ENCODE measurements at places on chromosomes 3 and 15.

DNA sequence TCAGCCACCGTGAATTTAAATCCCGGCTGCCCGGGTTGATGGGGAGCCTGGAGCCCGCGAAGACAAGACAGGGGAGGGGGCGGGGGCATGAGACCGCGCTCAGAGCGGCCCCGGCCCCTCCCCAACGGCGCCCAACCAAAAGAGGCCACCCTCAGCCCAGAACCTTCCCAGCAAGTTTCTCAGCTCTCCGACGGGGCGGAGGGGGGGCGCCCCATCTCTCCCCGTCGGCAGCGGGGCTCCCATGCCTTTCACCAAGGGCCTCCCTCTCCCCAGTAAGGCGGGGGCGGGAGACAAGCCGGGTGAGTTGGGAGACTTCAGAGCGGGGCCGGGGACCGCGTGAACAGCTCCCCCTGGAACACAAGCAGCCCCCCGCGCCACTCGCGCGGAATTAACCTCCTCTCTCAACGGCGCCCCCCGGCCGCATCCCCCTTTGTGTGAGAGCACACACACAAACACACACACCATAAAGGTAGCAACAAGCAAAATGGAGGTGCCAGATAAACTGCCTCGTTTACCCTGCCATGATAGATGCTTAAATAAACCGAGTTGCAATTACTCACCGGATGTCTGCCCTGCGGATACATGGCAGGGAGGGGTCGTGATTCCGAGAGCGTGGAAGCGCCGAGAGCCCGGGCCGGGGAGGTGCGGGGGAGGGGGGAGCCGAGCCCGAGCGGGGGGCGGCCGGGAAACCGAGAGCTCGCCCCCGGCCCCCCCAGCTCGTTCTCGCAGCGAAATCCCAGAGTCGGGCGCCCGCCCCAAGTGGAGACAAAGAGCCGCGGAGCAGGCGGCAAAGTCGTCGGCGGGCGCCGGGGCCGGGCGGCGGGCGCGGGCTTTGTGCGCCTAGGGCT lies 1.3 kb downstream of the TLE3 start:
- peak; percentile 28 for DNase-seq

DNA sequence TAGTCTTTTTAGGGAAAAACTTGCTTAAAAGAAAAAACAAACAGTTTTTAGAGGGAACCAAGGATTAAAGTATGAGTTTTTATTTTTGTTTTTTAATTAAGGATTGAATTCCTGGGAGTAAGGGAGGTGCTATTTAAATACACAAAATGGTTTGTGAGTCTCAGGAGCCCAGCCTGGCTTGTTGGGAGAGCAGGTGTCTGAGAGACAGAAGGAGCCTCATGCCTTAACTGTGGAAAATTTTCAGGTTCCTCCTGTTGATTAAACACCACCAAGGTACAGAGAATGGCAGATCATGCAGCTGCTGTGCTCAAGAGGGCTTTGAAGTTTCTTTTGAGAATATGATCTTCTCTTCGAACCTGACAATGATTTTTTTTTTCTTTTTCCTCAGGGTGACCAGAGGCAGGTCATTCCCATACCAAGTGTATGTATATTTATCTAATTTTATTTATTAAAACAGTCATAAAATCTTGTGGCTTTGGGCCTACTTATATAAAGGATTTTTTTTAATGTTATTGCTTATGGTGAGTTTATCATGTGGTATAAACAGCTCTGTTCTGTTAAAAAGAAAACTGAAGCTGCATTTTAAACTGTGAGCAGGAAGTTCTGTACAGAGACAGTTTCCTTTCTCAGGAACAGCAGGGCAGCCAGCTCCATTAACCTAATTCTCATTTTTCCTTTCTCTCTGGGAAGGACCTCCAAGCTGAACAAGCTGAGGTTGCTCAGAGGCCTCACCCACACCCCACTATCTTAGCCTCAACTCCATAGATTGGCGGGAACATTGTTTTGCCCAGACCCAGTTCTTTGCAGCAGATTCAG lies 33.7 kb upstream of the VILL start:
- DNase-seq = no peak

DNA sequence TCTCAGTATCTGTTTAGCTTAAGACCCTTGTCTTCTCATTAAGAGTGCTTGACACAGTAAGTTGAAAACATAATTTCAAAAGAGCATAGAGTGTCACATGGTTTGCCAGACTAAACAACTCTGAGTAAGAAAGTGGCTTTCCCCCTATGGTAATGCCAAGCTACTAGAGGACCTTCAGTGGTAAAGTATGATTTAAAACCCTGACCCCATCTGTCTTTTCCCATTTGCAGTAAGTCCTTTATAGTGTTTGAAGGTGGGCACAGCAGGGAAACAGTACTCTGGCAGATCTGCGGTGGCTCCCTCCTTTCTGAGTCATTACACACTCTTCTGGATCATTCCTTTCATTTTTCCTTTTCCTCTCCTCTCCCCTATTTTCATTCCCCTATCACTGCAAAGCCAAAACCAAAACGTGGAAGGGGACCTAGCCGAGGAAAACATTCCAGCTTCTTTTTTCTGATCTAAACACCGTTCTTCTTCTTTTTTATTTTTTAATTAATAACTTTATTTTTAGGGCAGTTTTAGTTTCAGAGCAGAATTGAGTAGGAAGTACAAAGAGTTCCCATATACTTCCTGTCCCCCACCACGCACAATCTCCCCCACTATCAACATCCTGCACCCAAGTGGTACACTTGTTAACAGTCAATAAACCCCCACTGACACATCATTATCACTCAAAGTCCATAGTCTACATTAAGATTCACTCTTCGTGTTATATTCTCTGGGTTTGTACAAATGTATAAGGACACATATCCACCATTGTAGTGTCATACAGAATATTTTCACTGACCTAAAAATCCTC lies 74.7 kb downstream of the PPARG start:
- DNase-seq = no peak

DNA sequence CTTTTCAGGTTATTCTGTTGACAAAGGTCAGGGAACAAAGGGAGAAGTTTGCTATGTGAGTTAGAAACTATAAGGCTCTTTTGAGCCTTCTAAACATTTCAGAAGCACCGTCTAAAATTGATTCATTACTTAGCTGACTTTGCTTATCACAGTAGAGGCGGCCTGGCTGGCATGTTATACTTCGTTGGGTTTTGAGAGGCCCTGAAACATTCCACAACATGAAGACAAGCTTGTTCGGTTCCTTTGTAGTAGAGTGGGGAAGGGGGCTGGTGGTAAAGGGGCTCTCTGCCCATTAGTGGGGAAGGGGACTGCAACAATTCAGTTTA lies 23.6 kb downstream of the ZBTB38 start:
- DNase-seq = no peak

DNA sequence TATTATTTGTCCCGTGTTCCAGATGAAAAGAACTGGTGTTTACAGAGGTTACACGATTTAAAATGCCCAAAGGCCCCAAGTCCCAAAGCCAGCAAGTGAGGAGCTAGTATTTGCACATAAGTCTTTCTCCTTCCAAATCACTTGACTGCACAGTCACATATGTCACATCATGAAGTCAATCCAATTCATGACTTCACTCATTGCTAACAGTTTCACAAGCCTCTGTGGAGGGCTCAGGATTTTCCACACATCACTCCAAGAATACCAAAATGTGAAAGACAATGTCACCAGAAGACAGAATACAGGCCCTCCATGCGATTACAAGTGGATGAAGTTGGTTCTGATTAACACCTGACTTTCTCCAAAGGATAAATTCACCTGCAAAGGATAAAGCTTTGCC lies 283.1 kb upstream of the UBE2E2 start:
- DNase-seq = no peak

GRCh38 chr3:112477891-112478290 lies 21.4 kb downstream of the BTLA start:
- no peak for DNase-seq

DNA sequence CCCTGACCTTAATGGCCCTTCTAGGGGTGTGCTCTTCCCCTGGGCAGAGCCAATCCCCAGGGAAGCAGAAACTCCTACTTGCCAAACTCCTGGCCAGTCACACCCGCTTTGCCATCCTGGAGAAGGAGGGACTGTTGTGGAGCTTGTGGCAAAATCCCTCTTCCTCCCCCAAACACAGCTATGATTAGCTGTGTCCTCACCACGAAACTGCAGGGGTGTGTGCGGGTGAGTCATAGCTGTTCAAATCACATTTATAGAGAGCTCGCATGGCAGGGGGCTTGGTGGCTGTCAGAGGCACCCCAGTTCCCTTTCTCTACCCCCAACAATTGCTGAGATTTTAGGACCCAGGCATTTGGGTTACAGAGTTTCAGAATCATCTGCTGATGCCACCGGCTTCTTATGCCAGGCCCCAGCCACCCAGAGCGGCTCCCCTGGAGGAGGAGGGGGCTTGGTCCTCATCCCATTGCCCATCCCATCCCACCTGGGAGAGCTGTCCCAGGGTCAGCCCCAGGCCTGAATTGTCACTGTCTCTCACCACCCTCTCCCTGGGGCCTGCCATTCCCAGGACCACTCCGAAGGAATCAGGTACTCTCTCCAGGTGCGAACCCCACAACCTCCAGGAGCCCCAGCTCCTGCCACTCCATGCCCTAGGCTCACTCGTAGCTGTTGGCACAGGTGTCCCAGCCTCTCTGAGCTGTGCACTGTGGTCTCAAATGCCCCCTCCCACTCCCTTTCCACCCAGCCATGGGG lies 28.8 kb upstream of the MAGEF1 start:
- no peak for DNase-seq

GRCh38 chr15:89423981-89424380 lies 72.4 kb downstream of the RHCG start:
- no peak for DNase-seq

DNA sequence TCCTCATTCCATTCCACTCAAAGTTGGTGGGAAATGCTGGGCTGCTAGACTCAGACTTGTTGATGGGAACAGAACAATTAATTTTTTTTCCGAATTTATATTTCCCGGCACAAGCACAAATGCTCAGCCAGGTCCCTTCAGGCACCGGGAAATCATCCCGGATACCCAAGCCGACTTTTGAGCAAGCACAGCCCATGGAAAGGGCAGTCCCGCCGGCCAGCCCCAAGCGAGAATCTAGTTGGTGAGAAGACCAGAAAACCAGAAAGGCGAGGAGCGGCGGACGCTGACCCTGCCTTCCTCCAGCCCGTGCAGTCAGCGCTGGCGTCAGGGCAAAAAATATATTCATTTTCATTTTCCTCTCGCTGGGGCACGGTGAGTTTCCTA lies 763 bp upstream of the ZIC4 start:
- no peak for DNase-seq

GRCh38 chr3:133301731-133302130 lies 98.1 kb upstream of the BFSP2 start:
- DNase-seq = no peak

DNA sequence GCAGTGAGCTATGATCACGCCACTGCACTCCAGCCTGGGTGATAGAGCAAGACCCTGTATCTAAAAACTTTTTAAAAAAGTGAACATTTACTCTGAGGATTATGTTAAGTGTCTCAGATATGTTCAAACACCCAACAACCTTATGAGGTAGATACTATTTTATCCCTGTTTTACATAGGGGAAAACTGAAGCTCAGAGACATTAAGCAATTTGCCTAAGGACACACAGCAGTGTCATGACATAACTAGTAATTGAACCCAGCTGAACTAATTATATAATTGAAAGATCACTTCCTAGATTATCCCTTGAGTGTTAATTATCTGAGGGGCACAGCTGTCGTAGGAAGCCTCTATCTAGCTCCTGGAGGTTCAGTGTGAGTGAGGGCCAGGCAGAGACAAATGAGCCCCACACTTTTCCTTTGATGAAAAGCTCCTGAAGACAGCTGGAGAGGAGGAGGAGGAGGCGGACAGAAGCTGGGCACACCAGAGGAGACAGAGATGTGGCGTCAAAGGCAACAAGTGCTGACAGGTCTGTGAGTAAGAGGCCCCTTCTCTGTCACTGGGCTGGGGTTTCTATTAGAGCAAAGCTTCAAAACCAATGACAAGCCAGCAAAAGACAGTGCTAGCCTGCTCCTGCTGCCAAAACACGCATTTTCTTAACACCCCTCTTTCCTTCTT lies 20.5 kb downstream of the TRH start:
- no peak for DNase-seq

DNA sequence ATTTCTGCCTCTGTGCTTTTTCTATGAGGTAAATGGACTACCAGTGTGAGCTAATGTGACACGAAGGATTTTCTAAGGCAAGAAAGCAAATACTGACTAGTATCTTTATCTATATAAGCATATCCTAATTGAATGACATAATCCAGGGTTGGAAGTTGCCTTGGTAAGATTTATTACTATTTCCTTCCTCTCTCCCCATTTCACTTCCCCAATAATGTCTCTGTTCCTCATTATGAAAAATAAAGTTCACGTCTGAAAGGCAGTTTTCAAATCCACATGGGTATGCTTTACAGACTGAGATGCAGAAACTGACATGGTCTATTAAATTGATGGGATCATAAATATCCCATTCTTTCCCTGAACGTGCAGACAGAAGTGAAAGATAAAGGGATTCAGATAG lies 86.0 kb downstream of the DTWD1 start:
- no peak for DNase-seq

- DNase-seq = no peak
Observed at GRCh38 chr15:93138681-93139250, 49.8 kb upstream of the RGMA start.

- DNase-seq = no peak
Observed at GRCh38 chr3:194296454-194297263, 54.5 kb downstream of the CPN2 start.

GRCh38 chr3:150407808-150408220 lies 284 bp upstream of the TSC22D2 start:
- DNase-seq = no peak

GRCh38 chr15:42849836-42850235 lies 70.7 kb downstream of the TTBK2 start:
- DNase-seq = no peak

GRCh38 chr3:42180901-42181300 lies 85.1 kb downstream of the CCK start:
- DNase-seq = no peak

DNA sequence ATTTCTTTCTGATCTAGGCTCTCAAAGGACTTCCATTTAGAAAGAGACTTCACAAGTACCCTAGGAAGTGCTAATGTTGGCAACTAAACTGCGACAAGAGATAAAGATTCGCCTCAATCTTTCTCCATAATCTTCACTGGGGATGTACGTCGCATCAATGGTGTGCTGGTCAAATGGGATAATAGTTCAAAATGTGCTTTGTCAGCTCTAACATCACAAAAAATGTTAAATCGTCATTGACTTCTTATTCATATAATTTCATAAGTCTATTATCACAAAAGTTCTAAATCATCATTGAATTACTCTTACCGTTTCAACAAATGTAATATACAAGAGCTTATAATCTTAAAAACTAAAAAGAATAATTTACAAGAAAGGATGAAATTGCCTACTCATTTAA lies 727.7 kb downstream of the ROBO1 start:
- no peak for DNase-seq

- no peak for DNase-seq
Observed at GRCh38 chr3:55343486-55344357, 143.4 kb downstream of the WNT5A start.
